Gastrocnemius medialis (tissue), 4 donors: ENCODE measurements at places on chromosomes 12 and 14. TPM values are rescaled to one million over a fixed set of nuclear protein-coding genes. Genes with fewer than 3 reads are reported as not detected.

SLCO1A2 gene
- not detected for total RNA-seq

GPX2 gene
- total RNA-seq = 0.61 TPM

ENDOU gene
- not detected for total RNA-seq

SDR39U1 gene
- 32.9 TPM for total RNA-seq

SARNP gene
- total RNA-seq = 66.2 TPM

ZNF268 gene
- 3.8 TPM for total RNA-seq

A2M gene
- 77.1 TPM for total RNA-seq

SOCS2 gene
- total RNA-seq = 4.5 TPM

DNA sequence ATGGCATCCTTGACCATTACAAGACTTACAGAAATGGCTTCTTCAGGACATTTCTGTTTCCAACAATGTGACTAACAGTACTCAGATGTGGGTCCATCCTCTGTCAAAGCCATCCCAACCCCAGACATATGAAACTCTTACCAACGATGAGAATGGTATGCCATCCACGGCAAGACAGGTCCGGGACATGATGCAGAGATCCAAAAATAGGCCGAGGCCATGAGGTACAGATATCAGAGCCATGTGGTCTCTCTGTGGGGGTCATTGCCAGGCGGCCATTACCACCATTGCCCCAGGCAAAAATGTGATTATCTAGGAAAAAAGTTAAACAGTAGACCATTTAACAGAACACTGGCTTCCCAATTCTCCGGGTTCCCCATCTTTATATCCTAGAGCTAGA, 27.5 kb downstream of the ZC2HC1C start:
- peaks cover 72% of the 10 kb centered on the region for H3K36me3 ChIP-seq
- peak overlapping the region; percentile 84 for H3K27ac ChIP-seq
- peak; percentile 5 for DNase-seq
- H3K4me3 ChIP-seq = no peak overlapping the region
- H3K27me3 ChIP-seq = no peaks in the 10 kb centered on the region

GRCh38 chr12:52122540-52122871, 43.0 kb downstream of the SMIM41 start:
- no peak overlapping the region for H3K4me3 ChIP-seq
- H3K27me3 ChIP-seq = no peaks in the 10 kb centered on the region
- DNase-seq = no peak
- H3K27ac ChIP-seq = no peak overlapping the region

GRCh38 chr12:30719060-30719459, 23.4 kb upstream of the IPO8 start:
- DNase-seq = no peak
- H3K4me3 ChIP-seq = no peak overlapping the region
- H3K27ac ChIP-seq = no peak overlapping the region
- no peaks in the 10 kb centered on the region for H3K4me1 ChIP-seq
- peaks cover 34% of the 10 kb centered on the region for H3K36me3 ChIP-seq

DNA sequence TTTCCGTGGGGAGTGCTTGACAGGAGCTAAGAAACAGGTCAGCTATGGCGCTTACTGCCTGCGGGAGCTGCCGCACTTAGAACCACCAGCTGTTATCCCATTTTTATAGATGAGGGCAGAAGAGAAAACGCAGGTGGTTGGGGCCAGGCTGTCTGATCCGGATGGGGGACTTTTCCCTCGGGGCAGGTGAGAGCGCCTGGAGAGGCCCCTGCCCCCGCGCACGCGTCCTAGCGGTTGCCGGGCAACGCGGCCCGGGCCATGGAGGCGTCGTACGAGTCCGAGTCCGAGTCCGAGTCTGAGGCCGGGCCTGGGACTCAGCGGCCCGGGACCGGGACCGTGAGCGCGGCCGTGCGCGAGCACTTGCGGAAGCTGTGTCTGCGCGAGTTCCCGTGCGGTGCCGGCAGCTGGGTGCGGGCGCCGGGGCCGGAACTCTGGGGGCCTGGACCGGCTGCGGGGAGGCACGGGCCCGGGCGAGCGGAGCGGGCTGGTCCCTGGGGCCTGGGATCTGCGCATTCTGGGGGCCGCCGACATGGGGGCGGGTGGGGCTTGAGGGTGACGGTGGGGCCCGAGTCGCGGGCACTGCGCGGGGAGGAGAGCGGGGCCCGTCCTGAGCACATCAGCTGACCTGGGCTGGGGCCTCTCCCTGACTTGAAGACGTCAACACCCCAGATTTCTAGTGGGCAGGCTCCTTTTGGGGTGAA, at the start of gene LRRC43:
TSS of gene LRRC43 (plus strand) at position 237 of the 701 bp plus-strand sequence. CDS start at position 259, 22 bp downstream.
- H3K4me1 ChIP-seq = no peaks in the 10 kb centered on the region
- H3K27ac ChIP-seq = no peak within 1 kb of the TSS
- DNase-seq = no peak
- H3K36me3 ChIP-seq = no peaks in the 10 kb centered on the region
- H3K4me3 ChIP-seq = peak within 1 kb of the TSS; percentile 48

- H3K4me3 ChIP-seq = no peak overlapping the region
- H3K27me3 ChIP-seq = no peaks in the 10 kb centered on the region
- H3K27ac ChIP-seq = no peak overlapping the region
- H3K36me3 ChIP-seq = no peaks in the 10 kb centered on the region
- DNase-seq = no peak
These were observed 9.5 kb downstream of the BATF start for GRCh38 chr14:75531660-75532317.

DNA sequence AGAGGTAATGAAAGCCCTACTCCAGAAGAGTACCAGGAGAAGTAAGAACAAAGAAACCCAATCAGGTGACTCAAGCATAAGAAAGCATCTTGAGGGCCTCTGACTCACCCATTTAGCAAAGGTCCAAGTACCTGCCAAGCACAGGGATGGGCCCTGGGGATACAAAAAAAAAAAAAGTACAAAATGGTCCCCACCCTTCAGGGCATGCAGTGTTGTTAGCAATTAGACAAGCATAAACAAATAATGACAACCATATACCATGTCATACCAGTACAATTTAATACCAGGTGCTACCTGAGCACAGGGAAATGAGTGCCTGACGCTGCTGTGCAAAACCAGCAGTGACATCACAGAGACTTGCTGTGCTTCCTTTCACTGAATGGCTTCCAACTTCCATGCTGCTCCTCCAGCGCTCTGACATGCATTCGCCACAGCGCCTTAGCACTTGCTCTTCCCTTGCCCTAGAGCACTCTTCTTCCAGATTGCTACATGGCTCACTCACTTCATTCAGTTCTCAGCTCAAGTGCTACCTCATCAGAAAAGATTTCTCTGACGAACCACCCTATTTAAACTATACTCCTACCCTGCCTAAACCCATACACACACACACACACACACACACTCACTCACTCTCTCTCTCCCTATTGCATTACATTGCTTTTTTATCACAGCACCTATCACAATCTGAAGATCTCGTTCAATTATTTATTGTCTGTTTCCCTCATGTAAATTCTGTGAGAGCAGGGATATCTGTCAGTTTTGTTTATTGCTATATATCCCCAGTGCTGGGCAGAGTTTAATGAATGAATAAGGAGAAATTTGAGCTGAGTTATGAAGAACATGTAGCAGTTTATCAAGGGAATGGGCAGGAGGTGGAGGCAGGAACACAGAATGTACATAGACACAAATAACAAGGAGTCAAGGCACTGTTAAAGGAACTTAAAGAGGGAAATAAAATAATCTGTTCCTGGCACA, 12.9 kb upstream of the EPS8 start:
- no peak for DNase-seq
- no peak overlapping the region for H3K4me3 ChIP-seq
- H3K27me3 ChIP-seq = no peaks in the 10 kb centered on the region
- no peak overlapping the region for H3K27ac ChIP-seq

DNA sequence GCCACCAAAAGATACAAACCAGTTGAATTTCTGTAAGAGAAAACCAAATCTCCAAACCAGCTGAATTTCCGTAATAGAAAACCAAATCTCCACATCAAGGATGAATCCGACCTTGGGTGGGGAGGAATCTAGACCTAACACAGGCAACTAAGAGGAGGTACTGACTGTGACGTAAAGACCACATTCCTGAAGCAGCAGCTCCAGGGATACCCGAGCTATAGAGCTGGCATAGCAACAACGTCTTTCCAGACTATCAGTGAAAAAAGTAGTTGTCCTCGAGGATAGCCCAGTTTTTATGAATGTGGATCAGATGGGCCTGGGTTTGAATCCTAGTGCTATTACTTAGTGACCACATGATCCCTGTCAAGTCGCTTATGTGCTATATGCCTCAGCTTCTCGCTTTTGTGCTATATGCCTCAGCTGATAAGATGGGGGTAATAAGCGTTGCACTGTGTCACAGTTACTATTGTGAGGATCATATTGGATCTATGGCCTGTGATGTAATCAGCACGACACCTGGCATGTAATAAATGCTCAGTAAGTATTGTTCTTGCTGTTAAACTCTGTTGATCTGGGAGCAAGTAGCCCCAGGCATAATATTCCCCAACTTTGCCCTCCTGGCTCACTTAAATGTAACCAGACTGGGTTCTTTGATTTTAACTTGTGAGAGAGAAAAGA, 113.8 kb downstream of the EGLN3 start:
- H3K27me3 ChIP-seq = no peaks in the 10 kb centered on the region
- peaks cover 6% of the 10 kb centered on the region for H3K4me1 ChIP-seq
- no peak overlapping the region for H3K4me3 ChIP-seq
- DNase-seq = no peak
- H3K36me3 ChIP-seq = no peaks in the 10 kb centered on the region

DNA sequence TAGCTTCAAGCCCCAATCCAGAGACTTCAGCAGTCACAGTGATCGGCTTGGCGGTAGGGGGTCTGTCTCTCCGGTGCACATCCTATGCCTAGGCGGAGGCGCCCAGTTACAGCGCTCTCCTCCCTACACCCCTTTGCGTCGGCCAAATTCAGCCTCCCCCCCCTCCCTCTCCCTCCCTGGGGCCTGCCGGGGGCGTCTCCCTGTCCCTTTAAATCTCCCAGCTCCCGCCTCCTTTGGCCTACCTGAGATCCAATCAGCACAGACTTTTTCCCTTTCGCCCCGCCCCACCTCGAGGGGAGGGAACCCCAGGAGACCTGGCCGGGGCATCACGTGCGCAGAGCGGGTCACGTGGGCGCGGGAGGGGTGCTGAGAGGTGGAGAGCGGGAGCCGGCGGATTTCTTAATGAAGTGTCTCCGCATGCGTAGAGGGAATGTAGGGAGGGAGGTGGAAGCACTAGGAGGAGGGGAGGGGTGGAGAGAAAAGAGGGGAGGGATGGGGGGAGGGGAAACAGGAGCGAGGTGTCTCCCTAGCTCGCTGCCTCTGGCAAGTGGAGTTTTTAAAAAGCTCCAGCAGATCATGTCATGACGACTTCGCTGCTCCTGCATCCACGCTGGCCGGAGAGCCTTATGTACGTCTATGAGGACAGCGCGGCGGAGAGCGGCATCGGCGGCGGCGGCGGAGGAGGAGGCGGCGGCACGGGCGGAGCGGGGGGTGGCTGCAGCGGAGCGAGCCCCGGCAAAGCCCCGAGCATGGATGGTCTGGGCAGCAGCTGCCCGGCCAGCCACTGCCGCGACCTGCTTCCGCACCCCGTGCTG, at the start of gene HOXC13:
TSS of gene HOXC13 (plus strand) at position 506 of the 815 bp plus-strand sequence. CDS start at position 582, 76 bp downstream.
- peak within 1 kb of the TSS; percentile 43 for H3K4me3 ChIP-seq
- H3K4me1 ChIP-seq = no peaks in the 10 kb centered on the region
- H3K36me3 ChIP-seq = no peaks in the 10 kb centered on the region
- no peak within 1 kb of the TSS for H3K27ac ChIP-seq

DNA sequence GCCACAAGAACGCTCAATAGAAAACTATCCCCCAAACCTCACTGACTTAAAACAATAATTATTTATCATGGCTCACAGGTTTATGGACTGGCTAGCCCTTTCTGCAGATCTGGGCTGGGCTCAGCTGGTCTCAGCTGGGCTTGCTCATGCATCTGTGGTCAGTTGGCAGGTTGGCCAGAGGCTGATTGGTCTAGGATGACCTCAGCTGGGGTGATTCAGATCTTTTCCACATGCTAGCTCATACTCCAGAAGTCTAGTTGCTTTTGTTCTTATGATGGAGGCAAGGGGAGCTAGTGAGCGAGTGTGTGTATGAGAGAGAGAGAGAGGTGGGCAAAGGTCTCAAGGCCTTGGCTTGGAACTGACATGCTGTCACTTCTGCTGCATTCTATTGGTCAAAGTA, 181.2 kb upstream of the NRXN3 start:
- no peaks in the 10 kb centered on the region for H3K36me3 ChIP-seq
- peak; percentile 21 for DNase-seq
- no peak overlapping the region for H3K4me3 ChIP-seq
- peak overlapping the region; percentile 3 for H3K27ac ChIP-seq
- no peaks in the 10 kb centered on the region for H3K4me1 ChIP-seq
- H3K27me3 ChIP-seq = peaks cover 4% of the 10 kb centered on the region

DNA sequence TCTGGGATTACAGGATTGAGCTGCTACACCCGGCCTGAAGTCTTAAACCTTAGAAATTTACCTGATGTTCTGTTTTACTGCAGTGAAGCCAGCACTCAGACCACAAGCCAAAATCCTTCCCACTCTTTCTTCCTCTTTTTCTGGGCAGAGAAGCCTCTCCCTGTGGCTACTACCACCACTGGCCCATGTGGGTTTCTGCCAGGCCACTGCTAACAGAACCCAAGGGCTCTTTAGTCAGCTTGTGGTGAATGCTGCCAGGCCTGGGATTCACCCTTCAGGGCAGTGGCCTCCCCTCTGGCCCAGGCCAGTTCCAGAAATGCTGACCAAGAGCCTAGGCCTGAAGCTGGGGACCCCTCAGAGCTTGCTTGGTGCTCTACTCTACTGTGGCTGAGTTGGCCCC, 35.3 kb downstream of the GAS2L3 start:
- no peaks in the 10 kb centered on the region for H3K4me1 ChIP-seq
- no peak overlapping the region for H3K27ac ChIP-seq
- no peak overlapping the region for H3K4me3 ChIP-seq
- H3K36me3 ChIP-seq = no peaks in the 10 kb centered on the region

DNA sequence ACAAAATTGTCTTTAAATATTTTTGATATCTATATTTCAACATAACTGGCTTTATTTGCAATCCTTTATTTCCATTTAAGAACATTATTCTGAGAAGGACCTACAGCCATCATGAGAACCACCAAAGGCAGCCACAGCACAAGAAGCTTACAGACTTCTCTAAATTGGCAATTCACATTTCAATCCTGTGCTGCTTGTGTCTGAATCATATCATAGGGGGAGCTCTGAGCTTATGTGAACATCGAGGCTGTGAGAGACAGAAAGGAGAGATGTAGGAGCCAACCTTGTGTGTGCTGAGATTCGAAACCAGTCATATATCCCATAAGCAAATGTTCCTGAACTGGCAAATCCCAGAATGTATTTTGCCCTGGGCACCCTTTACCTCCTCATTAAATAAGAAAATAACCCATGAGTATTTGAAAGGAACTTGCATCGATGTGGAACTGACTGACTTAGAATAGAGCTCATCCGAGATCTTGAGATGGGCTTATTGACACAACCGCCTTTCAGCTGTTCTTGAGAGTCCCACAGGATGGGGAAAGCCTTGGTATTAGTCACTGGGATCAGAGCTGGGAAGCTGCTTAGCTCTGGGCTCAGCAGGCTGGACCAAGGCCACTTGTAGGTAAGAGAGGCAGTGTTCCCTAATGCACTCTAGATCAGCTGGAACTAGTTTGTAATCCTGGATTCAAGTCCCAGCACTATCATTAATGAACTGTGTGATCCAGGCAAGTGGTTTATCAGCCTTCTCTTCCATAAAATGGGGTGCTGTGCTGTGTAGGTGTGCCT, 329.8 kb downstream of the CACNA1C start:
- H3K4me1 ChIP-seq = no peaks in the 10 kb centered on the region
- no peaks in the 10 kb centered on the region for H3K36me3 ChIP-seq
- peak overlapping the region; percentile 14 for H3K27ac ChIP-seq
